ENCODE measurements at places on chromosomes 6 and 20.

DNA sequence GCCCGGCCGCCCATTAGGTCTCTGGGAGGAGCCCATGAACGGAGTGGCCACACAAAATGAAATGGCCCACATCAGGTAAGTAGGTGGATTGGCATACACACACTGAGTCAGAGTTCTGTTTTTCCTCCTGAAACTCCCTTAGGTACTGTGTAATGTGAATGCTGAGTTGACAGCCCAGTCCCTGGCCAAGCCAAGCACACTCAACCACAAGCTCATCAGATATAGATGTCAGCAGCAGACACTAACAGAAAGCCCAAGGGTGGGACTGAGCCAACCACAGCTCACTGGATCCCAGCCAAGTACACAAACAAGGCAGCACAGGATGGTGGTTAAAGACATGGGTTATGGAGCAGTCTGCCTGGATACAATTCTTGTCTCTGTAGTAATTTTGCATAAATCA lies 403.4 kb downstream of the GJA1 start:
- peak; percentile 34 for DNase-seq

GRCh38 chr6:40135491-40136072 lies 201.3 kb upstream of the MOCS1 start:
- no peak for DNase-seq

- no peak for DNase-seq
These were observed 212.9 kb upstream of the ARID1B start for GRCh38 chr6:156564127-156564806.

DNA sequence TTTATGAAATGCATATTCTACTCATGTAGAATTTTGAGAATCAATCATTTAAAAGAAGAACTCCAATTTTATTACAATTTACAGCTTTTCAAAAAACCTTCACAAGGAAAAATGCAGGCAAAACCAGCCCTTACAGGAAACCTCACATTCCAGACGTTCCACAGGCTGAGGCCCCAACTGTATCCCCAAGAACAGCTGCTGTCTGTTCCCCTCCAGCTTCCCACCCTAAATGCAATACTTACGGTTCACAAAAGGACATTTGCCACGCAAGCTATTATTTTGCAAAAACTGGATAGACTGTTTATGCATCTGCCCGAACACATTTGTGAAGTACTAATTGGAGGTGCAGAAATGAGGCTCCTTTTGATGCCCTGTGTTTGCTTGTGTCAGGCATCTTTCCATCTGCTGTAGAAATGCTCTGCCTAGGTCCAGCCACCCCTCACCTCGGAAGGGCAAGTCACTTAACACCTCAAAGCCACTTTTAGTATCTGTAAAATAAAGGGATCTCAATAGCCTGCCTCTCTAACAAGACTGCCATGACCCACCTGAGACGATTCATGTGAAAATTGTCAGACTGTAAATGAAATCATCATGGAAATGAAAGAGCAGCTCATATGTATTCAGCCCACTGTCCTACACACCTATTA lies 26.5 kb downstream of the PDE10A start:
- DNase-seq = no peak

DNA sequence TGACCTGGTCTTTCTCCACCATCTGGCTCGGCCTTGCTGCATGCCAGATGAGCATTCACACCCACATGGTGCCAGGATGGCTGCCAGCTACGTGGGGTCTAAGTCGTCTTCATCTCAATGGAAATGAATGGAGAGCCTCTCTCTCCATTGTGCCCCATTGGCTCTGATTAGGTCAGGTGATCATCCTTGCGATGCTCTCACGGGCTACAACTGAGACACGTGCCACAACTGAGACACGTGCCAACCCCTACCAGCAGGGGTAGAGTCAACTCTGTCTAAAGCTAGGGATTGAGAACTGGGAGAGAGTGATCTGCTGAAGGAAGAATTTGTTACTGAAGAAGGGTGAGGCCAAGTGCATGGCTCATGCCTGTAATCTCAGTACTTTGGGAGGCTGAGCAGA lies 67.3 kb upstream of the RALY start:
- no peak for DNase-seq

- no peak for DNase-seq
These were observed 22.7 kb downstream of the SLC16A10 start for GRCh38 chr6:111110036-111110435.

- peak; percentile 97 for DNase-seq
These were observed 4.4 kb upstream of the CST3 start for GRCh38 chr20:23641936-23642751.

DNA sequence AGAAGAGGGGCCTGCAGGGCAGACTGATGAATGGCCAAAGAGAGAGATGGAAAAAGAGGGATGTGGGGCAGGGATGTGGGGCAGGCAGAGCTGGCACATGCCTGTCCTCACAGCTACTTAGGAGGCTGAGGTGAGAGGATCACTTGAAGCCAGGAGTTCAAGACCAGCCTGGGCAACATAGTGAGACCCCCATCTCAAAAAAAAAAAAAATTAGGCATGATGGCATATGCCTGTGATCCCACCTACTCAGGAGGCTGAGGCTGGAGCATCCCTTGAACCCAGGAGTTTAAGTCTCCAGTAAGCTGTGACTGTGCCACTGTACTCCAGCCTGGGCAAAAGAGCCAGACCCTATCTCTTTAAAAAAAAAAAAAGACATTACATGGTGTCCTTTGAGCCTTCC lies 34.8 kb downstream of the RNF8 start:
- no peak for DNase-seq

DNA sequence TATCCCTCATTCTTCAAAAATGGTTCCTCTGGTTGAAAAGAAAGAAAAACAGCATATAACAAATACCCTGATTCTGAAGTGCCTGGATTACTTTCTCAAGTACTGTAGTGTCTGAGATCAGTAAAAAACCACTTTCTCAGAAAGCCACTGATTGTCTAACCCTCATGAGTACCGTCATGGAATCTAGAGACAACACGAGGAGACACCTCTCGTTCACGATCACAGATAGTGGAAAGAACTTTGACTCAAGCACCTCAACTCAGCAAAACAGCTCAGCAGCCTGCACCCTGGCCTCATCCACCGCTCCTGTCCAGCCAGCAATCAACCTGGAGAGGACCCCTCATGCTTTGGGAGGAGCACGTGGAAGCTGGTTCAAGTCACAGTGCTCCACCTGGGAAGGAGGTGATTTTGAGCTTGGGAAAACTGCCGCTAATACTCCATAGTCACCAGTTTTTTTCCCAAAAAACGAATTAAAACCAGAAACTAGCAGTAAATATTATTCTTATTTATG lies 1.0 kb downstream of the SCML4 start:
- DNase-seq = no peak

- DNase-seq = no peak
These were observed 1.9 kb upstream of the TRIM38 start for GRCh38 chr6:25960734-25961133.

- DNase-seq = peak; percentile 70
These were observed 966 bp downstream of the CFAP206 start for GRCh38 chr6:87408721-87409155.

- DNase-seq = peak; percentile 61
These were observed 23.1 kb upstream of the UBE2J1 start for GRCh38 chr6:89375427-89376267.

DNA sequence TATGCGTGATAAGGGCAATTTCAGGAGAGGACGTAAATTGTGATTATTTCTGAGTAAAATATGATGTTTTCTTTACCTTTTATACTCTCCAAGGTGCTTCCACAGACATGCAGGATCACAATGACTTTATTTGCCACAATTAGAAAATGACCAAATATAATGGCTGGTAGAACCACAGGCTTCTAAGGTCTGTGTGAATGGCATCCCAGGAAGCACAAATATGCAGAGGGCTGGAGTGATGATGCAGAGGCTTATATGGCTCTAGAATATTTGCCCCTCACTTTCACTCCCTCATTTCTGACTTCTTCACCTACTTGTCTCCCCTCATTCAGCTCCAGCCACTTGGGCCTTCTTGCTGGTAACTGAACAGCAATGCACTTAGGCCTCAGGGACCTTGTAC lies 502.1 kb upstream of the MAP3K7 start:
- no peak for DNase-seq

- DNase-seq = no peak
These were observed 83.1 kb downstream of the TRMT11 start for GRCh38 chr6:126069449-126069848.

DNA sequence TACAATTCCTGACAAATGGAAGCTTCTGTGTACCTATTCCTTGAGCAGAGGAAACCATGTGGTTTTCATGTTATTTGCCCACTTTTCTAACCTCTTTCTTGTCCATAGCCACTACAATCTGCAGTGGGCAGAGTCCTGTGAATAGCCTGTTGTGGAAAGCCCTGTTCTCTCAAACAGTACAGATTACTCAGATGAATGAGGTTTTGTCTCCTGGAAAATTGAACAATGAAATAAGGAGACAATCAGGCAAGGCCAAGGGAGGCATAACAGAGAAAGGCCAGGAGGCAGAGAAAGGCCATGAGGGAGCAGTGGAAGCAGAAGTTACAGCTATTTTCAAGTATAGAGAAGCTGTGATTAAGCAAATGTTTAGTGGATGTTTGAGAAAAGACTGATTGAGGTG lies 189.3 kb downstream of the GRIK2 start:
- DNase-seq = no peak

All from PC-9 (cell line).